ENCODE measurements at places on chromosomes 16 and 17.

DNA sequence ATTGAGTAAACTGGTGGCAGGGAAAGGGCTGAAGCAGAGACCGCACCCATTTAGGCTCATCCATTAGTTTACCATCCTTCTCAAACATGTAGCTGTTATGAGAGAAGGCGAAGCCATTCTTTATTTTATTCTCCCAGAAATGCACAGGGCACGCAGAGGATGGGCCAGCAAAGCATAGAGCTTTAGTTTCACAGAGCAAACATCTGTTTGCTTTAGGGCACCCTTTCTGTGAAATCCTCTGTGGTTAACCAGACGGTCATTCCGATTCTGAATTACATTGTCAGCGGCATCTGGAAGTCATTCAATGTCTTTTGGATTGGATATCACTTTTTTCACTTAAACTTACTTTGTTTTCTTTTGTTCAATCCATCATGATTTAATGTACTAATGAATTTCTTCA, 96.0 kb downstream of the TOX3 start:
- no peak for DNase-seq

DNA sequence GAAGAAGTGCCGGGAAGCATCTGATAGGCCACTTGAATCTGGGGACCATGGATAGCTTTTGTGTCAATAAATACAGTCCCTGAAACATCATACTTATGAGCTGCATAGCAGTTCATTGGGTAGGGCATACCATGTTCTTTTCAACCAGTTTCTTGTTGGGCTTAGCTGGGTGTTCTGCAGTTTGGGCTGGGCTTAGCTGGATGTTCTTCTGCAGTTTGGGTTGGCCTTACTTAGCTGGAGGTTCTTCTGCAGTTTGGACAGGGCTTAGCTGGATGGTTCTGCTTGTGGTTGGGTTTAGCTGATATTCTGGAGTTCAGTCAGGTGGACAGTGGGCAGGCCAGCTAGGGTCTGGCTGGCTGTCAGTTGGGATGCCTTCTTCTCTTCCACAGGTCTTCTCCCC, 52.1 kb downstream of the LCMT1 start:
- no peak for DNase-seq

- DNase-seq = no peak
Measured at GRCh38 chr16:1991588-1991947, 1.8 kb downstream of the SYNGR3 start.

DNA sequence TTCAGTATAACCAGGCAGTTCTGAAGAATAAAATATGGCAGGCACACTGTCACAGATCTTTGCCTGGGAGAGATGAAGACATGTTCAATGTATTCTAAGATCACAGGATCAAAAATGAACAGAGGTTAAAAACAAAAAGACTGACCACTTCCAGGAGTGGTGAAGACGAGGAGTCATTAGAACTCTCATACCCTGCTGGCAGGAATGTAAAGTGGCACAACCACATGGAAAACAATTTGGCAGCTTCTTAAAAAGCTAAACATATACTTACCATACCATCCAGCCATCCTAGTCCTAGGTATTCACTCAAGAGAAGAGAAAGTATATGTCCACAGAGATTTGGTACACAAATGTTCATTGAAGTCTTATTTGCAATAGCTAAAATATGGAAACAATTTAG, 406.3 kb downstream of the NPIPA8 start:
- no peak for DNase-seq

GRCh38 chr16:675884-676564, 553 bp downstream of the RHBDL1 start:
- DNase-seq = no peak

- DNase-seq = peak; percentile 85
Measured at GRCh38 chr17:73841431-73842060, 197.3 kb upstream of the SDK2 start.

GRCh38 chr16:87661561-87661960, 59.3 kb downstream of the JPH3 start:
- no peak for DNase-seq

DNA sequence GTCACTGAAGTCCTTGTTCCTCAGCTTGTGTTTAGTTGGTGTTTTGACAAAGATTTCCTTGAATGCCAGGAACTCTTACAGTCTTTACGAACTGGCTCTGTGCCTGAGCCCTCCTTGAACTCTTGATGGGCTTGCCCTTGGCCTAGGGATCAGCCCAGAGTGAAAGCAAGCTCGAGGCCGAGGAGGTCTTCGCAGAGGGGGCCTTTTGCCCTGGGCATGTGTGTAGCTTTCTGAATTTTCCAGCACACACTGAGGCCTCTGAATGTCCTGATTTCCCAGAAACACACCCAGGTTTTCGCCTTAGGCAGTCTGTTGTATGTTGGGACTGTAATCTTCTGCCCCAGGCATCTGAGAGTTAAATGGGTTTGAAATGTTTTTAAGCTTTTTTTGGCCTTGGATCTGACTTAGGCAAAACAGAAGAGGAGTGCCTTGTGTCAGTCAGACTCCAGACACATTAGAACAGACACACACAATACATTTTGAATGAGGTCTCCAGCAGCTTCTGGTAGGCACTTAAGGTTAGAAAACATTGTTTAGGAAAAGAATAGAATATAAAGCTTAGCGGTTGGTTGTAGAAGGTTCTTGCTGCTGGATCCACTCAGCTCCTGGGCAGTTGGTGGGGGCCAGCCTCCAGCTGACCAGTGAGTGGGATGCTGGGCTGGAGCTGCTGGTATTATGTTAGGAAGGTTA, 17.1 kb downstream of the FOXK2 start:
- DNase-seq = no peak

- DNase-seq = no peak
Measured at GRCh38 chr16:23979441-23979840, 143.7 kb downstream of the PRKCB start.

DNA sequence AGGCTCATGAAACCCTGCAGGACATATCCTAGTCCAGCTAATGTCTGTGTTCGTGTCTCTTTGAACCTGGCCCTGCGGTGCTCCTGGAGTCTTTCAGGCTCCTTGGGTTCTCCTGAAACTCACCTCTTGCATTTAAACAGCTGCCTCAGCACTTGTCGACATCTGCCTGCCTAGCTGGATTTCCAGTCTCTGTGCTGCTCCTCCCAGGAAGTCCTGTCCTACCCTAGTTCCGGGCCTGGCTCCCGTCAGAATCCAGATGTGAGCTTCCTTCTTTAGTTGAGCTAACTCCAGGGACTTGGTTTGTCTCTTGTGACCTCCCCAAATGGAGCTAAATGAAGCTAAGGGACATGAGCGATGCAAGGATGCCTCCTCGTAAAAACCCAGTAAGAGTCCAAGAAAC, 155.2 kb upstream of the PIRT start:
- DNase-seq = no peak

DNA sequence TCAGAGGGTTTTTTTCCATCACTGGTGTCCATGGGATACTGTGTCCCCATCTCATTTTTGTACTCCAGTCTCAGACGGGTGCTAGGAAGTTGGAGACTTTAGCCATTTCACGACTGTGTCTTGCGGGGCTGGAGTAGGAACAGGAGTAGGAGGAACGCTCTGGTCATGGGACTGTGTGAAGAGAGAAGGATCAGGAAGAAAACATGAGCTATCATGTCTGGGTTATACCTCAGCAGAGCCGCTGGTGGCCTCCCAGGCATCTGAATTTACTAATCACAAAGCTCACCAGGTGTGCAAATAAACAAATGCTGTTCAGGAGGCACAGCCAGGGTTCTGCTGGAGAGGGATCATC, 225.4 kb downstream of the SEC14L1 start:
- DNase-seq = peak; percentile 54

DNA sequence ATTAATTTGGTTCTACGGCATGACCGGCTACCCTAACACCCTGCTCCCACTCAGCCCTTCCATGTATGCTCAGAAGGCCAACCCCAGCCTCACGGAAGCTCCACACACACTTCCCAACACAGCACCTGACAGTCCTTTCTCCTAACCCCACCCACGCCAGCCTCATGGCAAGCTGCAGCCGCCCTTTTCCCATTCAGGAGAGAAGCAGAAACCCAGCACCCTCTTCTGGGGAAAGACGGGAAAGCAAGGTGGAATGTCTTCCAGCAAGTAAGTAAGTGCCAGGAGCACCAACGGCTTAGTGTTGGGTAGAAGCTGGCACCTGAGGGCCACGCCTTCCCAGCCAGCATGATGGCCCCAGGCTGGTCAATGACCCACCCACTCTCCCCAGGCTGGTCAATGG, 32.1 kb downstream of the ABR start:
- DNase-seq = peak; percentile 68

DNA sequence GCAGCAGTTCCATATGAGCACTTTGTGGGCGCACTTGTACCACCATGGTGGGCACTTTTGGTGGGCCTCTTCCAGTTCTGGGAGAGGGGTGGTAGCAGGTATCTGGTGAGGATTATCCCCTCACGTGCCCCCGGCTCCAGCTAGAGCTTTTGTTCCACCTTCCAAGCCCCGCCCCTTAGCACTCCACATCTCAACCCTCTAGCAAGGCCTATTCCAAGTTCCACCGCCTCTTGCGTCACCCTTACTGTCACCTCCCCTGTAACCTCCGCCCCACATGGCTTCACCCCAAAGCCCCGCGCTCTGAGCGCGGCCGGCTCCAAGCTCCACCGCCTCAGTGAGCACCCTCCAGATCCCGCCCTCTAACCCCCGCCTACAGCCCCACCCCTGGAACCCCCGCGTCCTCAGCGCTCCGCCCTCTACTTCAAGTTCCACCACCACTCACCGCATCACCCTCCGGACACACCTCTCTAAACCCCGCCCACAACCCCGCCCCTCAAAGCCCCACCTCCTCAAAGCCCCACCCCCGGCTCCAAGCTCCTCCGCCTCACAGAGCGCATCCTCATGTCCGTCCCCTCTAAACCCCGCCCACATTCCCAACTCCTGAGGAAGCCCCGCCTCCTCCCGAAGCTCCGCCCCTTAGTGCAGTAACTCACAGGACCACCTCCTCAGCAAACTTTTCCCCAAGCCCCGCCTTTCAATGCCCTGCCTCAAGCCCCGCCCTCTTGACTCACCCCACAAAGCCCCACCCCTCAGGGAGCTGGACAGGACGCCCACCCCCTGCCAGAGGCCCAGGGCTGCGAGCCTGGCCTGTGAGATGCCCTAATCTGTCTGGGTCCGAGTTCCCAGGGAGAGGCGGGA, 11.1 kb downstream of the SCN4A start:
- DNase-seq = no peak

GRCh38 chr17:48494335-48494734, 36.5 kb downstream of the HOXB1 start:
- no peak for DNase-seq

DNA sequence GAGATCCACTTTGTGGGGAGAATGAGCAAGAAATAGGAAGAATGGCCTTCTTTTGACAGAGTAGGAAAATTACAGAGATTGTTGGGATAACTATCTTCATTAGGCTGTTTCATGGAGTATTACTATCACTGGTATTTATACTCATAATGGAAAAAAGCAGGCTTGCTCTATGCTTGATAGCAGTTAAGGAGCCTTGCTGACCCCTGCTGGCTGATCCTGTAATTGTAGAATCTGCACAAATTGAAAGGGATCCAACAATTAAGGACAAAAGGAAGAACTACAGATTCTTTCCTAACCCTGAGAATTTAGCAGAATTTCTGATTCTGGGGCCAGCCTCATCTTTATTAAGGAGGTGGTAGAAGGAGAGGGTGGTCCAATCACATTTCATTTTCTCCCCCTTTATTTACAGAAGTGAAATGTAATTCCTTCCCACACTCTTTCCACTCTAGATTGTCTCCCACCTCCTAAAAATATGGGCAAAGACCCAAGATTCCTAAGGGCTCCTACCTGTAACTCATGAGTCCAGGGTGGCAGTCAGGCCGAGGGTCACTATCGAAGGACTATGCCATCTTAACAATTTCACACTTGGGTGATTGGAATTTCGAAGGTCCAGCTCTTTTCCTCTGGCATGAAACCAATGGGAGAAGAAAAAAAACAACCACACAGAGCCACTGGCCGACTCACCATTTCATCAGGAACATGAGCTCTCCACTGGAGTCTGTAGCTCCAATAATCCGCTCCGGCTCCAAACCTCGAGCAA, 26.3 kb downstream of the NFE2L1 start:
- DNase-seq = peak; percentile 78

GRCh38 chr17:10305398-10305797, 67.4 kb downstream of the MYH13 start:
- DNase-seq = no peak

GRCh38 chr16:55436587-55436986, 42.4 kb upstream of the MMP2 start:
- no peak for DNase-seq
